Neural crest cell (in vitro differentiated cells): ENCODE measurements at places on chromosomes 7 and 10. TPM values are rescaled to one million over a fixed set of nuclear protein-coding genes. Genes with fewer than 3 reads are reported as not detected.

The LRRTM3 gene
- 2.3 and 2.8 TPM in 2 replicates for total RNA-seq

The NODAL gene
- not detected in 2 replicates for total RNA-seq

The SAMD9L gene
- not detected in 2 replicates for total RNA-seq

The RAMP3 gene
- total RNA-seq = not detected in 2 replicates

The CHAT gene
- total RNA-seq = 2.7 and 3.3 TPM in 2 replicates

The ITPRID1 gene
- total RNA-seq = not detected in 2 replicates

The NANOS1 gene
- 2.8 and 3.0 TPM in 2 replicates for total RNA-seq

The ELMO1 gene
- 6.8 and 7.4 TPM in 2 replicates for total RNA-seq

The GDF10 gene
- total RNA-seq = 2.9 and 3.2 TPM in 2 replicates

The CDC14C gene
- total RNA-seq = not detected in 2 replicates

The VKORC1L1 gene
- 33.6 and 33.9 TPM in 2 replicates for total RNA-seq

The UCN3 gene
- not detected in 2 replicates for total RNA-seq

The FGF8 gene
- 0.82 and 0.86 TPM in 2 replicates for total RNA-seq

The MYH16 gene
- not detected in 2 replicates for total RNA-seq

The NPSR1 gene
- total RNA-seq = not detected in 2 replicates

- no peak for DNase-seq
Measured at GRCh38 chr7:98185101-98185500, 26.1 kb upstream of the BHLHA15 start.

- DNase-seq = no peak
Measured at GRCh38 chr7:158387546-158387891, 200.1 kb downstream of the PTPRN2 start.

GRCh38 chr10:122703483-122704448 is 4.1 kb upstream of the C10orf120 start:
- peak; percentile 78 for DNase-seq

- DNase-seq = no peak
Measured at GRCh38 chr7:96670338-96671289, 39.0 kb downstream of the SEM1 start.

DNA sequence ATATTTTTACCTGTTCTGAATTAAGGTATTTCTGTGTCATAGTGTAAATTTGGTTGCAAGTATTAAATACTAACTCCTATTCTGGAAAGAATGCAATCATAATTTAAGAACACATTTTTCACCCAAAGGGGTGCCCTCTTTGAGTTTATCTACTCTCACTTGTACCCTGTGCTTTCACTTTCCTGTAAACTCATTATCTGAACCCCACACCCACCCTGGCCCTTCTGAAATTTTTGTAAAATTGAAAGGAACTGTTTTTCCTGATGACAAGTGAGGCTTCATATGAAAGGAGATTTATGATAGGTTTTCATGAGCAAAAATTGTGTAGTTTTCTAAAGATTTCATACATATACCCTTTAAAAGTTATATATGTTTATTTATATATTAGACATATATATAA is 134.5 kb downstream of the WNT2 start:
- no peak for DNase-seq

DNA sequence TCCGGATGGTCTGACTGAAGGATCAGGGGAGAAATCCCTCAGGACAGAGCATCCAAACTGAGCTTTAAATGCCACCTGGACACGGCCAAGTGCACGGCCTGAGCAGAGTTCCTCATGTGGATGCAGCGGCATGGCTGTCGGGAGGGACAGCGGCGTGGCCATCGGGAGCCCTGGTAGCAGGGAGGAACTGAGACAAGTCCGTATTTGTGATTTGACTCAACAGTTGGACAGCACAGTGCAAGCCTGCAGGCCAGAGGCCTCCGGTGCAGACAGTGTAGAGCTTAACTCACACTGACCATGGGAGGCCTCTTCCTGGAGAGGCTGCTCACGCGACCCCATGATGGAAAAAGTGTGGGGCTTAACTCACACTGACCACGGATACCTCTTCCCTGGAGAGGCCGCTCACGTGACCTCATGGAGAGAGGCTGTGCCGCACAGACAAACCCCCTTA is 207.4 kb downstream of the DIP2C start:
- DNase-seq = no peak

DNA sequence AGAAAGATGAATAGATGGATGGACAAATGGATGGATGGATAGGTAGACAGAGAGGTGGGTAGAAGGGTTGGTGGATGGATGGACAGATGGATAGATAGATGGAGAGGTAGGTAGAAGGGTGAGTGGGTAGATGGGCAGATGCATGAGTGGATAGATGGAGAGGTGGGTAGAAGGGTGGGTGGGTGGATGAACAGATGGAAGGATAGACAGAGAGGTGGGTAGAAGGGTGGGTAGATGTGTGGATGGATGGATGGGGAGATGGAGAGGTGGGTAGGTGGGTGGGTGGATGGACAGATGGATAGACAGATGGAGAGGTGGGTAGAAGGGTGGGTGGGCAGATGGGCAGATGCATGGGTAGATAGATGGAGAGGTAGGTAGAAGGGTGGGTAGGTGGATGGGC is 10.9 kb upstream of the ASB10 start:
- DNase-seq = no peak

DNA sequence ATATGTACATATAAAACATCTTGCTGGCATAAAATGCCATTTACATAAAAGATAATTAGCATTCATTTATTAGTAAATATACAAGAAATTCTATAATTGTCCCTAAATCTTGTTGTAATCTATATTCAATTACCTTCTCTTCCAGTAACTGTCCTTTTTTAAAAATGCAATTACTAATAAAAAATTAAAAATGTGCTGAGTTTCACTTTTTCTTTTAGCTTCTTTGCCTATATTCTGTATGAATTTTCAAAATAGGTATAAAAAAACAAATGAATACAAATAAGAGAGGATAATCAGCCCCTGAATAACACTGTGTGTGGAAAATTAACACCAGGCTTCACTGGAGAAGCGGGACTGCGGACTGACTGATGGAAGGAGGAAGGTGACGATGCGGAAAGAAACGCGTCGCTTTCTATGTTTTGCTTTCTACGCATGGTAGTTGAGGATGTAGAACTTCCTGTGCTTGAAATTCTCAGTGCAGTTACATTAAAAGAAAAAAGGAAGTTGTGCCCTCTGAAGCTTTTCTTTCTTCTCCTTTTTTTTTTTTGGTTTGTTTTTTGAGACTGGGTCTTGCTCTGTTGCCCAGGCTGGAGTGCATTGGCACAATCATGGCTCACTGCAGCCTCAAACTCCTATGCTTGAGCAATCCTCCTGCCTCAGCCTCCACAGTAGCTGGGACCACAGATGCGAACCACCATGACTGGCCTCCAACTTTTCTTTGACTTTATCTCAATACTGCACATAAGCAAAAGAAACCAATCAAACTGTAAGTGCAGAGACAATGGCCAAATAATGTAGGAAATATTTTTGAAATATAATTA is 7.4 kb upstream of the ZMYND11 start:
- DNase-seq = no peak

- no peak for DNase-seq
Measured at GRCh38 chr10:49322371-49323170, 23.6 kb downstream of the C10orf71 start.

DNA sequence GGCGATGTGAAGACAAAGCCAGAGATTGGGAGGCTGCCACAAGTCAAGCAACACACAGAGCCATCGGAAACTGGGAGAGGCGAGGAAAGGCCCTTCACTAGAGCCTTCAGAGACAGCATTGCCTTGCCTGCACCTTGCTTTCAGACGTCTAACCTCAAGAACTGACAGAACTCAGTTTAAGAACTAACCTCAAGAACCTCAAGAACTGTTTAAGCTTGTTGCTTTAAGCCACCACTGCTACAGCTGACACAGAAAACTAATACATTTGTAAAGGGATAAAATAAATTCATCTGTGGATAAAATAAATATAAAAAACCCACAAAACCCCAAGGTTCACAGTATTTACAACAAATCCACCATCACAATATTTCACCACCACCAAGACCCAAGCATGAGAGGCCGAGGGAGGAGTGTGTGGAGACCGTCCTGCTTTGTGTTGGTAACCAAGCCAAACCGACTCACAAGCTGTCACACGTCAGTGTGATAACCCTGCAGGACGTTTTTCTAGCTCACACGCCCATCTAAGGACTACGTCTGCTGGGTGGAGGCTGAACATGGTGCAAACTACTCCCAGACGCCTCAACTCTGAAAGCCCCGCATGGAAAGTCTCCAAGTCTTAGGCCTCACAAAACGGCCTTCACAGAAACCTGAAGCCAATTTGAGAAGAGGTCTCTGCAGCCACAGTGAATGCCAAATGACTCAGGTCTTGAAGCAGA is 116.8 kb downstream of the ABLIM1 start:
- no peak for DNase-seq

- no peak for DNase-seq
Measured at GRCh38 chr7:875476-876076, 778 bp upstream of the GET4 start.

DNA sequence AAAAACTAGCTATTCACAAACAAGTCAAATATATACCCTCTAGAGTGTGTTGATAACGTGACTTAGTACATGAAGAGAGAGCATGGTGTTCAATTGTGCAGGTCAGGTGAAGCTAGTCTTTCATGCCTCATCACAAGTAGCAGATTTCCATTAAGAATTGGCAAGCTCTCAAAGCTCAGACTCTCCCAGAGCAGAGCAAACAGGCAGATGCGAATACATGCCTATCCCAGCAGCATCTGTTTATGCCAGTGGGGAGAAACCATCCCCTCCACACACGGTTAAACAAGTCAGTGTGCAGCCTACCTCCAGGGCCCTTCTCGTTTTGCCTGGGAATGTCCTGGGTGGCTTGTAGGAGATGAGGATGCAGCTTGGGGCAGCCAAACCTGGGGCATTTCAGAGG is 532.5 kb upstream of the C7orf33 start:
- no peak for DNase-seq

GRCh38 chr7:22720791-22721786 is 5.9 kb upstream of the IL6 start:
- DNase-seq = no peak

- DNase-seq = no peak
Measured at GRCh38 chr7:7271094-7271874, 88.9 kb downstream of the C1GALT1 start.

- DNase-seq = no peak
Measured at GRCh38 chr10:113916053-113916452, 61.6 kb downstream of the NHLRC2 start.

- DNase-seq = no peak
Measured at GRCh38 chr10:29993319-29993915, 66.0 kb downstream of the JCAD start.

GRCh38 chr7:137488038-137488437 is 144.5 kb upstream of the PTN start:
- DNase-seq = no peak

DNA sequence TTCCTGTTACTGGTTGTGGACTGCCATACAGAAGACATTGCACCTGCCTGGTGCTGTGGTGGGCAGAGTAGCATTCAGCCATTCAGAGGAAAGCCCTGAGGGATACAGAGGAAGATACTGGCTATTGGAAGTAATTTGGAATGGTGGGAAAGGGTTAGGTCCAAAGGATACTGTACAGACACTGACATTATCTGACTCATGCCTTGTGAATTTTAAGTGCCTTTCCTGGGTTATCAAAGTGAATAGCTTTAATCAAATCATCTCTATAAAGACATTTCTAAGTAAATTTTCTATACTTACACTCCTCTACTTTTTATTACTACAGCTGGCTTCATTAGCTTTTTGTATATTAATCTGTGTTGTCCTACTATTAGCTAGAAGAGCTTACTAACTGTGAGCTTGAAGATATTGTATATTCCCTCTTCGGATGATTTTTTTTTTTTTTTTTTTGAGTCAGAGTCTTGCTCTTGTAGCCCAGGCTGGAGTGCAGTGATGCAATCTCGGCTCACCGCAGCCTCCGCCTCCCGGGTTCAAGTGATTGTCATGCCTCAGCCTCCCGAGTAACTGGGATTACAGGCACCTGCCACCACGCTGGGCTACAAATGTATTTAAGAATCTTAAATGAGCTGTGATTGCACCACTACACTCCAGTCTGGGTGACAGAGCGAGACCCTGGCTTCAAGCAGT is 186.5 kb downstream of the ADK start:
- no peak for DNase-seq

DNA sequence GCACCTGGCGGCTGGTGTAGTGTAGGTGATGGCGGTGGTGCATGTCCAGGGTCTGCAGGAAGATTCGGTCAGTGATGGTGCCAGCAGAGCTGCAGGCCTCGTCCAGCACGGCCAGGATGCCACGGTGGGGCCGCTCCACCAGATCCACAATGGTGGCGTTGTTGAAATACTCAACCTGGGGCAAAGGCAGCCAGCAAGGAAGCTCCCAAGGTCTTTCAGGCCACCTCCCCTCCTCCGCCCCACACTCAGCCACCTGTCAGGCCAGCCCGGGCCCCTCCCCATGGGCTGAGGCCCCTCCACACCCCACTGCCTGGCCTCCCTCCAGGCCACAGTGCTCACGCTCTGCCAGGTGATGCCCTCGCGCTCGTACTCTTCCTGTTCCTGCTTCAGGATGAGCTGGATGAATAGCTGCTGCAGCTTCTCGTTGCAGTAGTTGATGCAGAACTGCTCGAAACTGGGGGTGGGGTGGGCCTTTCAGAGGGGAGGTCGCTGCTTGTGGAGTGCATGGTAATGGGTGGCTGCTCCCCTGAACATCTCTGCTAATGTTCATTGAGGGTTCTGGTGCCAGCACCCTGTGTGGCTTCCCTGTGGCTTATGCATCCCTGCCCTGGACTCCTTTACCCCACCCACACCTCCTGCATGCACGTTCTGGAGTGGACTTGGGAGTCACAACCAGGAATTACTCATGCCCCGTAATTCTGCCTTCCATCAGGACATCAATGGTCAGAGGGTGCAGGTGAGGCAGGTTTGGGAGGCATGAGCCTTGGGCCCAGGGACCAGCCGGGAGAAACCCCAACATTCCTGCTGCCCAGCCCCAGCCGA is 8.9 kb downstream of the MYO1G start:
- DNase-seq = no peak

- peak; percentile 49 for DNase-seq
Measured at GRCh38 chr7:157464111-157464970, 127.5 kb downstream of the DNAJB6 start.

DNA sequence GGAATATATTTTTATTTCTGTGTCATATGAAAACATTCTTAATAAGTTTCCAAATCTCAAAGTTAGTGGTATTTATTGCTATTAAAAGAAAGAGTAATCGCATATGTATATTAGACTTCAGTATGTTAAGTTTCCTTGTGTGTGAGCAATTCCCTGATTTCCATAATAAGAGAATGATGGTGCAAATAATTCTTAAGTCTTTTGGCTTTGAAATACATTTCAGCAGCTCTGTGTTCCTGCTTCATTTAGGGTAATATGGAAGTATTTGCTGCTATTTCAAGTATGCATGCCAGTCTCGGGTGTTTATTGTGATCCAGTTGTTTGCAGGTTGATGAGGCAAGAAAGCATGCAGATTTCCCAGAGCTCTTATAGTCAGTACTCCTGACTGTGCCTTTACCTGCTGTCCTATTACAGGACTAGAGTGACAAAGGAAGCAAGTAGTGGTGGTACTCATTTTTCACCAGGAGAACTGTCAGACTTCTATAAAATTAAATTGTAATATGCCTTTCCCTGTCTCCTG is 43.7 kb downstream of the FGFBP3 start:
- no peak for DNase-seq

DNA sequence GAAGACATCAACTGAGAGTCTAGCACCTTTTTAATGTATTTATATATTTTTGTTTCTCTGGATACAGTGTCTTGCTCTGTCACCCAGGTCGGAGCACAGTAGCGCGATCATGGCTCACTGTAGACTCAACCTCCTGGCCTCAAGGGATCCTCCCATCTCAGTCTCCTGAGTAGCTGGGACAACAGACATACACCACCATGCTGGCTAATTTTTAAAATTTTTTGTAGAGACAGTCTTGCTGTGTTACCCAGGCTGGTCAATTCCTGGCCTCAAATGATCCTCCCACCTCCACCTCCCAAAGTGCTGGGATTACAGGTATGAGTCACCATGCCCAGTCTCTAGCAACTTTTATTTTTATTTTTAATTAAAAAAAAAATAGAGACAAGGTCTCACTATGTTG is 51.4 kb upstream of the ANLN start:
- no peak for DNase-seq
